ENCODE measurements at places on chromosomes 16 and 17.

- DNase-seq = no peak
These were observed 17.6 kb downstream of the CCDC42 start for GRCh38 chr17:8726941-8727555.

DNA sequence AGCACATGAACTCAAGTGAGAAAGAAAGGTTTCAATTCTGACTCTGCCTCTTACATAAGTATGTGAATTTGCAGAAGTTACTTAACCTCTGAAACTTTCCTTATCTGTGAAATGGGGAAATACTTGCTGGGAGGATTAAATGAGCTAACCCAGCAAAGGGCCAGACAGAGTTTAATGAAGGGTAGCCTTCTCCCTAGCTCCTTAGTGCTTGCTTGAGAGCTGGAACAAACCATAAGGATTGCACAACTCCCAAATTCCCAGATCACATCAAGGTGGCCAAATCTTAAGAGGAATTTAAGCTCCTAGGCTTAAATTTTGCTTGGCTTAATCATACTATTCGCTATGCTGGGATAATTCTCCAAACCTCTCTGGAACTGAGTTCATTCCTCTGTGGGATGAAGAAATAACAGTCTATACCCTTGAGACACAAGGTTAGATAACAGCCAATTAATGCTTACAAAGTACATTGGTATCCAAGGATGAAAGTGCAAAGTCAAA is 11.8 kb upstream of the WSB1 start:
- DNase-seq = no peak

DNA sequence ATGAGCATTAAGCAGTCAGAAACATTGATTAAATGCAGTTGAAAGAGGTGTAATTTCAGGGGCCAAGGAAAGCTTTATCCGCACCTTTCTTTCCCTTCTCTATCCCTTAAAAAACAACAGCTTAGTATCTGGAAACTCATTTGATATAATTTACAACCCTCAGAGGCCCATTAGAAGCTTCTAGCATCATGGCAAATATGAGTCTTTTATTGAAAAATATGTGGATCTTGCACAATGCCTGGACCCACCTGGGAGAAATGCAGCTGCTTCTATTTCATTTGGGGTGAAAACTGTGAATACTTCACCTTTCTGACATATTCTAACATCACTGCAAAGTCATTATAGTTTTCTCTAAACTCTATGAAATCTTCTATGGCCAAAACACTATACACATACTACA is 492.2 kb upstream of the PSMD7 start:
- DNase-seq = no peak

DNA sequence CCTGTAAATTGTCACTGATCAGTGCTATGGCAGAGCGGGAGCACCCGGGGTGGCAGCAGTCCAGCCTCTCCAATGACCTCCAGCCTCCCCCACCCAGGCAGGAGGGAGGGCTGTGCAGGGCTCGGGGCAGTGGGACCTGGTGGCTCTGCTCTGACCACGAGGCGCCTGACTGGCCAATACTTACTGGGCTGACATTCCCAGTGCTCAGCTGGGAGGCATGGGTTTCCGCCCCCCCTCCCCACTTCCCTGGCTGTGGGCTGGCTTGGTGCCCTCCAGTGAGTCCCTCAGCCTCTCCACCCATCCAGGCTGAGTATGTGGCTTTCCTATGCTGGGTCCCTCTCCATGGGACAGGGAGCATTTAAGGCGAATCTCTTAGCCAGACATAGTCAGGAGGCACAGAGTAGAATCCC is 2.7 kb downstream of the SOCS3 start:
- no peak for DNase-seq

- DNase-seq = no peak
These were observed 709.1 kb downstream of the CDH11 start for GRCh38 chr16:64412578-64413280.

DNA sequence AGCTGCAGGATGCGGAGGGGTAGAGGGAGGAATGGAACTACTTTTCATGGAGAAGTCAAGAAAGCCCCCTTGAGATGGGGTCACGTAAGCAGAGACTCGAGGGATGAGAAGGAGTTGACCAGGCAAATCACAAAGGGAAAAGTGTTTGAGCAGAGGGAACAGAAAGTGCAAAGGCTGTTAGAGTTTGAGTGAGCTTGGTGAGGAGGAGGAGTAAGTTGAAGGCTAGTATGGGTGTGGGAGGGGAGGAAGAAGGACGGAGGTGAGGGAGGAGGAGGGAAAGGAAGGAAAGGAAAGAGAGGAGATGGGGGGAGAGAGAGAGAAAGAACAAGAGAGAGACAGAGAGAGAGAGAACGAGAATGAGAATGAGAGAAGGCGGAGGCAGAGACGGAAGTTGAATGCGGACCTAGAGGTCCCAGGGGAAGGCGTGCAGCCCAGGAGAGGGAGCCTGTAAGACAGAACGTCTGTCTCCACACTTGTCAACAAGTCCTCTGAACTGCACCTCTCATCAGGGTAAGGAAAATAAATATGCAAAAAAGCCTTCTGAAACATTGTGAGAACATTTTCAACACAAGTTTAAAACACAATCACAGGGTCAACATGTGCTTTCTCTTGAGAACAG is 279.8 kb upstream of the EEF2KMT start:
- no peak for DNase-seq

- no peak for DNase-seq
These were observed 21.2 kb downstream of the ARHGAP17 start for GRCh38 chr16:24993722-24994686.

DNA sequence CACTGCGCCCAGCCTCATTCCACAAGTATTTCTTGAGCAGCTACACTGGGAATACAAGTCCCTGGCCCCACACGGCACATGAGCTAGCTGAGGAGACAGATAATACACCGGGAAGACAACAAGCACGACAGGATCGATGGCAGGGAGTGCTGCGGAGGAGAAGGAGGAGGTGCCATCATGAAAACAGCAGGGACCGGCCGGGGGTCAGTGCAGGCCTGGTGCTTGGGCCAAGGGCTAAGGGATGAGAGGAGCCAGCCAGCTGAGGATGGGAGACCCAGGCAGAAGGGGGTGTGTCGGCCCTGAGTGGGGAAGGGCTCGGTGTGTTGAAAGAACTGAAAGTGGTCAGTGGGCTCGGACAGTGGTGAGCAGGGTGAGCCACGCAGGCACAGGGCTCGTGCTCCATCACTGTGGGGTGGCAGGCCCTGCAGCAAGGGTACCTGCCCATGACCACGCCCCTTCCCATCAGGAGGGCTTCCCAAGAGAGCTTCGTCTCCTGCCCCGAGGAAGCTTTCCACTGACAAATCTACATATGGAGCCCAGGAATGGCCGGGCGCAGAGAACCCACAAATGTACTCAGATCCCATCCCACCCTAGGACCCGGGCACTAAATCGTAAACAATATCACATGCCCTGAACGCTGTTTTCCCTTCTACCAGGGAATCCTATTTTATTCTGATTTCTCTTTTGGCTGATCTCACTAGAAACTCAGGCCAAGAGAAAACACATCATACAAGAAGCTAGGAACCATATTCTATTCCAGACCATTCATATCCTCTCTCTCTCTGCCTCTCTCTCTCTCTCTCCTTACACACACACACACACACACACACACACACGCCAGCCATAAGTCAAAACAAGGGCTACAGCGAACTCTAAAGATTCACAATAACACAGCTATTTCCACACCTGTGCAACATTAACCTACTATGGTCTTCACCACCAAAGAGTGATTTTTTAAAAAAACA is 50.7 kb upstream of the TNRC6C start:
- DNase-seq = no peak

DNA sequence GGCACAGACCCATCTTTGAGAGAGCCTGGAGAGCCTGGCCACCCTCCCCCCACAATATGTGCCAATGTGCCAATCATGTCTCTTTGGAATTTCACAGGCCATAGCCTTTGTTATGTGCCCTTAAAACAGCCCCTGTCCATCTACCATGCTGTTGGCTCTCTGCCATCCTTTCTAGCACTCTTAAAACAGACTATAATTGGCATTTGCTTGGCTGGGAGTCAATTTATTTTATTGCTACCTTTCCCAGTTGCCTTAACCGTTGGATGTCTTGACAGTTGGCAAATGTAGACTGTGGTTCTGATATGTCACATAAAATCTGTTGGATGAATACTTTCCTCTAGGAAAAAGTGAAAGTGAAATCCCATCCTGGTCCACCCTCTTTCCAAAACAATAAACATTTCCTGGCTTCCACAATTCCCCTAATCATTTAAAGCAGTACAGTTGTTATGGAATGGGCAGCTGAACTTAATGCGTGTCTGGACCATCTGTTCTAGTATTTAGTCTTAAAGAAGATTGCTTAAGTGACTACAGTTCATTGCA is 394.0 kb downstream of the KCNJ2 start:
- DNase-seq = no peak

- peak; percentile 56 for DNase-seq
These were observed 606 bp downstream of the THAP11 start for GRCh38 chr16:67842509-67843342.

GRCh38 chr16:51268237-51268636 is 117.2 kb upstream of the SALL1 start:
- peak; percentile 54 for DNase-seq

DNA sequence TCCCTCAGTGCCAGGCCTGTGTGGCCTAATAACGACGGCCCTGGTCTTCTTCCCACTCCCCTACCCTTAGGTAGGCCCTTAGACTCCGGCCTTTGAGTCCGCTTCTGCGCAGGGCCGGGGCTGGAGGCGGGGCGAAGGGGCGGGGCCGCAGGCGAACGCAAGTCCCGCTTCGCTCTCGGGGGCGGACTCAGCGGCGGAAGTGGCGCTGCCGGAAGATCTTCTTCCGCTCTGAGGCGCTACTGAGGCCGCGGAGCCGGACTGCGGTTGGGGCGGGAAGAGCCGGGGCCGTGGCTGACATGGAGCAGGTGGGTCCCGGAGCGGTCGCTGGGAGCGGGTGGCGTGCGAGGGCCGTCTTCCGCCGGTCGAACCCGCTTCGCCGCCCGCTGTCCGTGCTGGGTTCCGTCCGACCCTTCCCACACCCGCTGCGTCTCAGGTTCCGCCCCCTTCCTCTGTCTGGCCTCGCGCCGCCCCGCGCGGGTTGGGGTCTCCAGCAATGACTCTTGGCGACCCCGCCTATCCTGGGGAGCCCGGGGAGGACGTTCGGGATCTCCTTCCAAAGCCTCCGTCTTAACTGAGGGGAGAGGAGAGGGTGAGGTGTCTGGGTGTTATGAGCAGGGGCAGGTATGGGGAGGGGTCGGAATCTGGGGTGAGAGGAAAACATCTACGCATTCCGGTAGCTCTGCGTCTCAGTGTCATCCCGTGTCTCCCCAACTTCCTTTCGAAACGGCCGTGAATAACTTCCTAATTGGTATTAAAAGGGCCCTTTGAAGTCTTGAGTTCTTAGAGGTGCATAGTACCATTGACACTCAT is at the start of gene STARD3:
STARD3 (plus strand) TSS at position 218 of the 810 bp plus-strand sequence. CDS start 16,388 bp downstream, outside the sequence.
- peak; percentile 82 for DNase-seq

GRCh38 chr16:11020792-11021551 is 76.6 kb downstream of the CLEC16A start:
- no peak for DNase-seq

GRCh38 chr16:68342620-68343019 is 31.8 kb downstream of the PRMT7 start:
- DNase-seq = no peak

DNA sequence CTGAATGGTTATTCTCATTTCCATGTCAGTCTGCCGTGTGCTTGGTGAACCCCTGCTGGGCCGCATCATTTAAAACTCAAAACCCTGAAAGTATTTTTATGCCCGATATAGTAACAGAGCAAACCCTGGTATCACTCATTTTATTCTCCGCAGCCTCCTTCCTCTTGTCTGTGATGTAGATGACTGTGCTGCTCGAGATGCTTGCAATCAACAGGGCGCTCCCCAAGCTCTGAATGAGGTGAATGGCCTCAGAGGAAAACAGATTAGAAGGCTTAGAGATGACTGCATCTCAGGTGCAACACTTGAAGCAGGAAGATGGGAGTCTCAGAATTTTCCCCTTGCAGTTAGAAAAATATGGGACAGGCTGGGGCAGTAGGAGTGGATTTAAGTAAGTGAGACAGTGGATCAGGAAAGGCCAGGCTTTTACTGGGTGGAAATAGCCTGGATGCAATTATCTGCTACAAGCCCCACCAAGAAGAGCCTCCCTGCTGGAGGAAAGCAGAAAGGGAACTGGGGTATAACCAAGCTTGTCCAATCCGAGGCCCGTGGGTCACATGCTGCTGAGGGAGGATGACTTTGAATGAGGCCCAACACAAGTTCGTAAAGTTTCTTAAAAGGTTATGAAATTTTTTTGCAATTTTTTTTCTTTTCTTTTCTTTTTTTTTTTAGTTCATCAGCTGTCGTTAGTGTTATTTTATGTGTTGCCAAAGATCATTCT is 166.9 kb downstream of the CDH13 start:
- DNase-seq = no peak

DNA sequence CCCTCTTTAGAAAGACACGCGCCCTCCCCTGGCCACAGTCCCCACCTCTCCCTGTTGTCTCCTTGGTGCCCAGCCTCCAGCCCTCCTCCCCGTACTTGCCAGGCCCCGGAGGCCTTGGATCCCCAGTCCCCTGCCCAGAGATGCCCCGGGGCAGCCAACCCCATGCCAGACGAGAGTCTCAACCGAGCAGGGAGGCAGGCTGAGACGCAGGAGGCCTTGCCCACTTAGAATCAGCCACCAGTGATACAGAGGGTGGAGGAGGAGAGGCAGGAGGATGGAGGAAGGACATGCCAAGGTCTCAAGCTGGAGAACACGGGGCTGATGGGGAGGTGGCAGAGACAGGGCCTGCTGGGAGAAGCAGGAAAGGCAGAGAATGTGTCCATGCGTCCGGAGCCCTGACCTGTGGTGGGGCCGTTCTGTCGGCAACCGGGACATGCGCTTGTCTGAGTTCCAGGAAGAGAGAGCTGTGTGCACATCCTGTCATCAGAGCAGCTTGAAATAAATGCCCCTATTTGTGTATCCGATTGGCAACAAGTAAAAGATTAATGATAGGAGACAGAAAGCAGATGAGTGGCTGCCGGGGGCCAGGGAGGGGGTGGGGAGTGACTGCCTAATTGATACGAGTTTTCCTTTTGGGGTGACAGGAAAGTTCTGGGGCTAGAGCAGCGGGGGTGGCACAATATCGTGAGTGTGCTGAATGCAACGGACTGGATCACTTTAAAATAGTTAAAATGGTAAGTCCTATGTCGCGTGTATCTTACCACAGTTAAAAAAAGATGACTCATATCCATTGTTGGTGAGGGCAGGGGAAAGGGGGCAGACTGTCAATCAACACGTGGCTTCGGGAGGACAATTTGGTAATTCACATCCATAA is 44.7 kb upstream of the MEAK7 start:
- DNase-seq = no peak

GRCh38 chr17:2180768-2181167 is 122.8 kb downstream of the SMG6 start:
- no peak for DNase-seq

DNA sequence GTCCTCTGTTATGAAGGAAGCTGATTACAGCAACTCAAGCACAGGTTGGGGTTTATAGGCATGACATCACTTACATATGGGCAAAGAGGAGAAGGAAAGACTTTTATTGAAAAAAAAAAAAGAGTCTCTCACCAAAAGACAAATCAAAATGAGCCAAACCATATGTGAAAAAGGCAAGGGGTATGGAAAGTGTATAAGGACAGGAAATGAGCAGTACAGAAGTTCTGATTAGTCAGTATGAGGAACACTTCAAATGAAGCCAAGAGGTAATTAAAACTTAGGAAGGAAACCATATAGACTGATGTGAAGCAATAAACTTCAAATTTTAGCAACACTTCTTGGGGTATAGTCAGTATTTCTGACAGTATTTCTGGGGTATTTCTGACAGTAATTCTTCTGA is 1372.6 kb downstream of the CDH11 start:
- no peak for DNase-seq
